Activated T-cell treated with anti-CD3 and anti-CD28 coated beads, Interleukin-2, amount 50 U/mL, for 24 hours (primary cell): ENCODE measurements at places on chromosomes 13 and 19.

DNA sequence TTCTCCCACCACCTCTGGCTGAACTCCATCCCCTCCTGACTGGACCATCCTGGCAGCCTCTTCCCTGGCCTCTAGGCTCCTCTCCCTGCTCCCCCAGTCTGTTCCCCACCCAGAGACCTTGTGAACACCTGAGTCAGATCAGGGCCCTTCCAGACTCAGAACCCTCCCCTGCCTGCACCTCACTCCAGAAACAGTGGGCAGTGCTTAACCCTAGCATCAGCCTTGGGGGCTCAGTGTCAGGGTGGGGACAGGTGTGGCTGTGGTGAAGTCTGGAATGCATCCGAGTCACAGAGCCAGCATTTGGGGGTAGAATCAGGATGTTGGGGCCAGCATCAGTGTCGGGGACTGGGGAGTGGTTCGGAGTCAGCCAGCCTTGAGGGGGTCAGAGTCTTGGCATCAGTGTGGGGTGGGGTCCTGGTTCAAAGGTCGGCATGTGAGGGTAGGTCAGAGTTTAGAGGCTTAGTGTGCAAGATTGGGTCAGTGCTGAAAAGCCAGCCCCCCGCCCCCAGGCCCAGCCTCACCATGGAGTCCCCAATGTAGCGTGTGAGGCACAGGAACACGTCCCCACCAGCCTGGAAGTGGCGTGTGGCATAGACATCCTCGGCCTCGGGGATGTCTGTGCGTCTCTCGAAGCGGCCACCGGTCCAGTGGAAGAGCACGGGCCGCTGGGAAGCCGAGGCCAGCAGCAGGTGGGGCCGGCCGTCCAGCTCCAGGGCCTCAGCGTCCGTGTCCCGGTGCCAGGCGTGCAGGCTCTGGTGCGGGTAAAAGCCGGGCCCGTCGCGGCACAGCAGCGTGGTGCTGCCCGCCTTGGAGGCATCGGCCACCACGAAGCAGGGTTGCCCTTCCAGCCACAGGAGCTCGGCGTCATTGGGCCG is 8.9 kb downstream of the LGI4 start:
- DNase-seq: no peak

GRCh38 chr13:77919246-77919920 is 752 bp upstream of the EDNRB start:
- peak; percentile 25 for DNase-seq

DNA sequence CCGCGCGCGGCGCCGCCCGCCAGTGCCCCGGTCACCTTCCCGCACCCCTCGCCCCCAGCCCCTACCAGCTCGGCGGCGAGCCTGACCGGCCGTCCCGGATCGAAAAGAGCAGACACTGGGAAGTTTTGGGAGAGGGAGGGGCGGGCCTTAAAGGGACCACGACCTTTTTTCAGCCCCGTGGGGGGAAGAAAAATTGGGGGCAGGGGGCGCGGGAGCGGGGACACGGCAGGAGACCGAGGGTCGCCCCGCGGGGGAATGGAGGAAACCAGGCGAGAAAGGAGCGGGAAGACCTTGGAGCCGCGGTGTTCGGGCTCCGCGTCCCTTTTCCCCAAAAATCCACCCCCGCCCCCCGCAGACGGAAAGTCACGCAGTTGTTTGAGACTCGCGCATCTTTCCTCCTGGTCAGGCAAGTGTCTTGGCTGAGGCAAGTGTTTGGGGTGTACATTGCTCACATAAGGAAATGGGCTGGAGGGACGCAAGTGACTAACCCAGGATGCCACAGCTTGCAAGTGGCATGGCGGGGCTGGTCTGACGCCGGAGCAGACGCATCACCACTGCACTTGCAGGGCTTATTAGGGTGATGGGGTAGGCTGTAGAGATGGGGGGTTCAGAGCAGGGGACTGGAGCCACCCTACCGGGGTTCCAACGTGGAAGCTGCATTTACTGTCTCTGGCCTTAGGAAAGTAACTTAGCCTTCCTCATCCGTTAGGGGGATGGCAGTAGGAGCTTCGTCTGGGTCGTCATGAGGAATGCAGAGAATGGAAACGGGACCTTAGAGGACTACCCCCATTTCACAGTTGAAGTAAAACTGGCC is 2.7 kb upstream of the HNRNPL start:
- peak; percentile 78 for DNase-seq

- peak; percentile 21 for DNase-seq
These were observed 70.3 kb downstream of the TEX29 start for GRCh38 chr13:111390522-111391270.

DNA sequence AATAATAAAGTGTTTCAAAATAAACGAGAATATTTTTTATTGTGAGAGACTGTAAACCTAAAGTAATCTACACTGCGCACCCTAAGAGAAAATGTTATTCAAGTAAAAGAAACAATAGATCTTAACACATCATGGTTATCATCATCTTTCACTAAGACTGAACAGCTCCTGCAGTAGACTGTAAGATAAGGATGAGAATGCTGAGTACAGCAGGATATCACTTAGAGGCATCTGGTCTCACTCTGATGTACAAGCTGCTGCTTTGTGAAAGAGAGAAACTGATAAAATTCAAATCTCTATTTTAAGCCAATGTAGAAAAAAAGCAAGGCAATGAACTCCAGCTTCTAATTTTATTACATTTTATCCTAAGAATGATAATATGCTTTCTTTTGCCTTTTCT is 261.7 kb upstream of the HTR2A start:
- no peak for DNase-seq

DNA sequence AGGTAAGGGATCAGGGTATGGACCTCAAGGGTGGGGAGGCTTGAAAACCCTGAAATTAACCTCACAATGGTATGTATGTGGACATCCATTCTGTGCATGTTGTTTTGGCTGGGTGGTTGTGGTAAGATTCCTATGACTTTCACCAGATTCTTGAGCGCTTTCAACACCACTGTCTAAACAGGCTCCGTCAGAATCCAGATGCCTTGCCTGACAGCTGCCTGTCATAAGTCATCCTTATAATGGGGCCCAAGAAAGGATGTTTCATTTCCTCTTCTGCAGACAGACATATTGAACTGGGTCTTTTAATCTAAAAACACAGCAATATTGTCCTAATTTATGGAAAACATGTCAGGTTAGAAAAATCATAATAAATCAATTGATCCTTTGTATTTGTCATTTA is 41.3 kb downstream of the ALOX5AP start:
- DNase-seq: no peak

- DNase-seq: no peak
These were observed 26.3 kb downstream of the UBXN6 start for GRCh38 chr19:4431296-4431695.

GRCh38 chr13:21837841-21838551 is 167.1 kb downstream of the FGF9 start:
- DNase-seq: no peak

DNA sequence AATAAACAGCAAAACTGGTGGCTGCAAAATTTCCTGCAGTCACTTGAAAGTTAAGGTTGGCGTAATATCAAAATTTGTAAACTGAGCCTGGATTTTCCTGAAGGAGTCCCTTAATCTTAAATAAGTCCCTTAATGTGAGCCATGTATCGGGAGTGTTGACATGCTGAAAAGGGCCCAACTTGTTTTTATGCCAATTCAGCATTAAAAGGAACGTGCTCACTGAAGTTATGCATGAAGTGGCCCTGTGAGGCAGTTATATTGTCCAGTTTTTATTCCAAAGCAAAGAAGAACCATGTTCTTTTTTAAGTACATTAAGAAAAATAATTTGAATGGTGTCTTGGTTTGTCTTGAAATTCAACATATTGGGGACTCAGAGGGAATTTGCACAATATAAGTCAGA is 1766.9 kb downstream of the SLITRK1 start:
- no peak for DNase-seq

GRCh38 chr19:8210421-8211101 is 1.4 kb downstream of the CERS4 start:
- DNase-seq: no peak

DNA sequence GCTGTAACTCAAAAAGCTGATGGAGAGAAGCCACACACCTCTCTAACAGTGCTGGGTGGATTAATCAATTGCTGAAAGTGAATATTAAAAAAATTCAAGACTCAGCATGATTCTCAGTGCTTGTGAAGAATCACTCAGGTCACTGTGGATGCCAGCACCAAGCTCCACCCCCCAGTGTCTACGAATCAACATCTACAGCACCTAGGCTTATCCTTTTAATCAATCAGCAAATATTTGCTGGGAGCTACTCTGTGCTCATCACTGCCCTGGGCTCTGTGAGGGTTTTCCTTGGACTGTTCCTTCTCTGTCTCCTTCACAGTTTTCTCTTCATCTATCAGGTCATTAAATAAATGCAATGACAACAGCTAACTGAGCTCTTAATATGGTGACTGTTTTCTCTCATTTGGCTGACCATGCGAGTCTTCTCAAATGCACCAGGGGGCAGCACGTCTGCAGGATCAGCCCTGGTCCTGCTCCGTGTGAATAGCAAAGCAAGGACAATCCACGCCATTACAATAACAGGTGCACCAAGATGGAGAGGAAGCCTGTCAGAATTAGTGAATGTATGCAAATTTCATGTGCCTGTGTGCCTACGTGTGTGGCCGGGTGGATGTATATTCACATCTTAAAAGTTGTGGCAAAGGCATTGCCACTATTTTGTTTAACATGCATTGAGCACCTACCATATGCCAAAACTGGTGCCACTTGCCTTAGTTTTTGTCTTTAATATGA is 14.6 kb upstream of the C13orf42 start:
- peak; percentile 46 for DNase-seq

DNA sequence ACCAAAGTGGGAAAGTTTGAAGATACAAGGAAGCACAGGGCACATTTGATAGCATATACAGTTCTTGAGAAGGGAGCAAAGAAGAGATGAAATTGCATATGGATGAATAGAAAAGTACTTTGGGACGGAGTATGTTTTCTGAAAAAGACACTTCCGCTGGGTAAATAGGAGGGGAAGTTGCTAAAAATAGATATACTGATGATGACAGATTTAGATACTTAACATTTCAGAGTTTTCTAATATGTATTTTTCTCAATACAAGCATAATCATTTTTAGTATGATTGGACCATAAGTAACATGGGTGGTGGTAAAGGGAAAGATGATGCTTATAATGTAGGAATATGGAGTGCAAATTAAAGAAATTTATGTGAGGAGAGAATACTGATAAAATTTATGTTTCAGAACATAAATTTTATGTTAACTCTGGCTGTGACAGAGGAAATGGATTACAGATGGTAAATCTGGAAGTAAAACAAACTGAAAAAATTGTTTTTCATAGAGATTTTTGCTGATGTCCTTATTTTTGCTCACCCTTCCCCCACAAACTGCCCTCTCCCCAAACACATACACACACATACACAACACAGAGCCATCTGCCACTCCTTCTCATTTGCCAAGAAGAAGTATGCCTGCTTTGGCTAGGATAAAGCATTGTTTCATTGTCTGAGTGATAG is 583.9 kb upstream of the MIR17HG start:
- no peak for DNase-seq

DNA sequence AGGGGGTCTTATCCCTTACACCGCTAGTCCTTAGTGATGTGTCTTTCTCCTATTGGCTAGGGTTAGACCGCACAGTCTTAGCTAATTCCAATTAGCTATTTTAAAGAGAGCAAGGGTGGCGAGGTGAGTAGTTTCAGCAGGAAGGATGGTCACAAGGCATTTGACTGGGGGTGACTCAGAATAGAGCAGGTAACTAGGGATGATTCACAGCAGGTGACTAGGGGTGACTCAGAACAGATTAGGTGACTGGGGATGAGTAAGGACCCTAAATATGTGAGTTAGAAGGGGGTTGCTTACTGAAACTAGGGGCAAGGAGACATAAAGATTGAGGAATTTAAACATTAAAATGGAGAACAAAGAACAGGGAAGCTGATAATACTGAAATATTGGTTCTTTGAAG is 64.3 kb downstream of the ZNF66 start:
- DNase-seq: no peak

GRCh38 chr13:46077265-46077664 is 24.7 kb upstream of the ZC3H13 start:
- DNase-seq: no peak

- peak; percentile 96 for DNase-seq
These were observed 439 bp downstream of the RAB11B start for GRCh38 chr19:8390617-8390981.

DNA sequence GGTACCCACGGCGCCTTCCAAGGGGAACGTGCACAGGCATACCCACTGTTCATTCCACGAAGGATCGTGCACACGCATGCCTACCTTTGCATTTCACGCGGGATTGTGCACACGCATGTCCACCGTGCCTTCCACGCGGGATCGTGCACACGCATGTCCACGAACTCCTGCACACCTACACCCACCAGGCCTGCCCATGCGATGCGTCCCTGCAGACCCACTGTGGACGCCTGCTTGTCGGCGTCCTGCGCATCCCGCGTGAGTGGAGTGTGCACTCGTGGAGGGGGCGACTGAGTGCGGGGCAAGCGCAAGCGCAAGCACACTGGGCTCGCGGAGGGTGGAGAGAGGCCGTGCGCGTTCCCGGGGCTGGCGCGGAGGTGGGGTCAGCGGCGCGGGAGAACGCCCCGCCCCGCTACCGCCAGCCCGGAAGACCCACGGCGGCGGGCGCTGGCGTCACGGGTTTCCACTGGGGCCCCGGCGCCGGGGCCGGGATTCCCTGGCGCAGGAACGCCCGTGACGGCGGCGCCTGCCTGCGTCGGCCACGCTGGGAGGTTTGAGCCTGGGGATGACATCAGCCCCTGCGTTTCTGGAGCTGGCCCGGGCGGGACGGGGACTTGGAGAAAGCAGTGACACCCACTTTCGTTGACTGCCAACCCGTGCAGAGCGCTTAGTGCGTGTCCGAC is 18.7 kb downstream of the GADD45B start:
- DNase-seq: peak; percentile 63

- DNase-seq: no peak
These were observed 17.5 kb downstream of the TMEM255B start for GRCh38 chr13:113776231-113777125.

DNA sequence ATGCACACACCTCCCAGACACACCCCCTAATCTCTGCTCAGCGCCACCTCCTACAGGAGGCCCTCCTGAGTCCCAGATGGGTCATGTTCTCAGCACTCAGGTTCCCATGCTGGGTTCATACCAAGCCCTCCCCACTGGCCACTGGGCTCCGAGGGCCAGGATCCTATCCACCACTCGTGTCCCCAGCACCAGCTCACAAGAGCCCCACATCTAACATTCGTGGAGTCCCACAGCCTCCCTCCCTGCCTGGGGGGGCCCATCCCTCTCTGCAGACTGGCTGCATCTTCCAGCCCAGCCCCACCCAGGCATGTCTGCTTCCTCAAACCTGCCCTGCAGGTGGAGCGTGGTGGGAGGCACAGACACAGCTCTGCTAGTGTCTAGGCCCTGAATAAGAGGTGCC is 227.4 kb downstream of the TUBA3C start:
- no peak for DNase-seq
